ENCODE measurements at places on chromosomes 12 and 14.

GRCh38 chr12:122785503-122785902, 11.1 kb downstream of the CCDC62 start:
- DNase-seq = peak; percentile 29

GRCh38 chr14:23865502-23865901, 88.1 kb upstream of the DHRS4 start:
- DNase-seq = no peak

GRCh38 chr14:68820119-68820518, 27.3 kb upstream of the ZFP36L1 start:
- DNase-seq = no peak

DNA sequence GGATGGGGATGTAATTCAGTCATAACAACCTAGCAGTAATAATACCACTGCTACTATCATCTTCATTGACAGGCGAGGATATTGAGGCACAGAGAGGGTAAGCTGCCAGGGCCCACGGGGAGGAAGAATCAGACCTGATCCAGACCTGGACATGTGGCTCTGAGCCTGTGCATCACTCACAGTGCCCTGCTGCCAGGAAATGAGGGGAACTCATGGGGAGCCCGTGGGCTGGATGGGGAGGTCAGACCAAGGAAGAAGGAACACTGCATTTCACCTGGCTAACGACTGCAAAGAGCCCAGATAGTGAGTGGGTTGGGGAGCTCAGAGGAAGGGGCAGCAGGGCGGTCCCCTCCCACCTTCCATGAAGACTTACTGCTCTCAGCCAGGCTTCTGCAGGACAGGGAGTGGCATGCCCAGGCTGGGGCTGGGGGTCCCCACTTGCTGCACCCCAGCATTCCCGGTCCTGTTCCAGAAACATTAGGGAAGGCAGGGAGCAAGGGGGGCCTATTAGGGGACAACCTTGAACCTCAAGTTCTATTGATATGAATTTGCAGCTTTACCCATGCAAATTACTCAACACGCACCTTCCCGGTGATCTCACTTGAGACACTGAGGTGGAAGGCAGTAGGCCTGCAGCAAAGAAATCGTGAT, 37.7 kb downstream of the CALM1 start:
- DNase-seq = no peak

GRCh38 chr14:77219591-77219990, 38.0 kb downstream of the TMEM63C start:
- DNase-seq = peak; percentile 62
